ENCODE measurements at places on chromosomes 2 and 18. TPM values are rescaled to one million over a fixed set of nuclear protein-coding genes. Genes with fewer than 3 reads are reported as not detected.

Gene RAX
- not detected for total RNA-seq

Gene SP110
- total RNA-seq = 7.4 TPM

Gene OBSL1
- total RNA-seq = 19.9 TPM

Gene WDR54
- 88.9 TPM for total RNA-seq

Gene EMX1
- total RNA-seq = 0.12 TPM

Gene MRO
- 0.16 TPM for total RNA-seq

Gene ABHD3
- 19.1 TPM for total RNA-seq

Gene LDLRAD4
- total RNA-seq = 1.7 TPM

Gene C2orf92
- total RNA-seq = 1.00 TPM

Gene WNT10A
- 0.10 TPM for total RNA-seq

Gene AKAIN1
- total RNA-seq = not detected

Gene RGPD3
- 0.14 TPM for total RNA-seq

Gene NT5C1B
- total RNA-seq = not detected

Gene GCA
- total RNA-seq = 6.9 TPM

Gene SERPINB11
- not detected for total RNA-seq

Gene TRPM8
- total RNA-seq = 0.37 TPM

Gene UGT1A6
- 1.1 TPM for total RNA-seq

Gene MRPL33
- 338 TPM for total RNA-seq

Gene PRKAG3
- total RNA-seq = not detected

Gene CKAP2L
- 12.3 TPM for total RNA-seq
